ENCODE measurements at places on chromosomes 3 and 15. TPM values are rescaled to one million over a fixed set of nuclear protein-coding genes. Genes with fewer than 3 reads are reported as not detected.
A peak's percentile ranks its signal among the peaks of the same experiment; 100 is the strongest.

DNA sequence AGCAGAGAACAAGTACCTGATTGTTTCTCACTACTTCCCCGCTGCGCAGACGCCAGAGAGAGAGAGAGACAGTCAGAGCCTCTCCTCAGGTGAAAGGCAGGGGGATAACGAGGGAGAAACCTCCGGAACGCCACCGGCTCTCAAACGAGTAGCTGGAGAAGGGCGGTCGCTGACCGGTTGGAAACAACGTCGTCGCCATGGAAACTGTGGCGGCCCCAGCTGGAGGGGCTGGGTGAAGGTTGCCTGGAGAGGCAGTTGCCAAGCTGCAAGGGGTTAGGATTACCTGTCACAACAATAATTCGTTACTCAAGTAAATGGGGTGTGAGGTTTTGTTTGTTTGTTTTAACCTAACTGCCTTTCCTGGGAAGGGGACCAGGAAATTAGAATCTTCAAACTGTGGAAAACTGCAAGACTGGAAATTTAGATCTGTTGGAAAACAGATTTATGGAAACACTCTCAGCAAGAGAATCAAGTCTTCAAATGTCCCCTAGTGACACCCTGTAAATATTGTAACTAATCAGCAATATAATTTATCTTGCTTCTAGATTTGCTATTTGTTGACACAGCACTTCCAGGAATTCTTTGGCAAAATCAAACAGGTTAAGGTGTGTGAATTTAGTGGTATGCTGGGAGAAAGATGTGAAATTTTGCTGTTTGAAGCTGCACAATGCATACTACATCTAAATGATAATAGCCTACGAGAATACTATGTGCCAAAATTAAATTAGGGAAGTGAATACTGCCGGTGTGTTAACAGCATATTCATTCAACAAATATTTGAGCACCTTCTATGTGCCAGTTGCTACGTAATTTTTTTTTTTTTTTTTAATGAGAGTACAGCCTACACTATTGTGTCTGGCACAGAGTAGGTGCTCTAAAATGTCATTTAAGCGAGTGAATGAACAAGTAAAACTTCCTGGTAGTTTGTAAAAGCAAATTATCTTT is at the start of gene DNAH12:
DNAH12 (minus strand) TSS at position 164 of the 945 bp plus-strand sequence. CDS start 1,474 bp downstream, outside the sequence.
- no peaks in the 10 kb centered on the region for H3K27me3 ChIP-seq
- H3K36me3 ChIP-seq: no peaks in the 10 kb centered on the region
- H3K4me3 ChIP-seq: peak within 1 kb of the TSS; percentile 22
- H3K27ac ChIP-seq: no peak within 1 kb of the TSS
- peak; percentile 43 for DNase-seq

GRCh38 chr3:125481786-125482185 is 38.2 kb downstream of the SNX4 start:
- no peak overlapping the region for H3K27ac ChIP-seq
- no peaks in the 10 kb centered on the region for H3K36me3 ChIP-seq
- DNase-seq: no peak
- H3K4me3 ChIP-seq: no peak overlapping the region
- H3K4me1 ChIP-seq: no peaks in the 10 kb centered on the region

CD86 gene
- total RNA-seq: 0.68 TPM

DNA sequence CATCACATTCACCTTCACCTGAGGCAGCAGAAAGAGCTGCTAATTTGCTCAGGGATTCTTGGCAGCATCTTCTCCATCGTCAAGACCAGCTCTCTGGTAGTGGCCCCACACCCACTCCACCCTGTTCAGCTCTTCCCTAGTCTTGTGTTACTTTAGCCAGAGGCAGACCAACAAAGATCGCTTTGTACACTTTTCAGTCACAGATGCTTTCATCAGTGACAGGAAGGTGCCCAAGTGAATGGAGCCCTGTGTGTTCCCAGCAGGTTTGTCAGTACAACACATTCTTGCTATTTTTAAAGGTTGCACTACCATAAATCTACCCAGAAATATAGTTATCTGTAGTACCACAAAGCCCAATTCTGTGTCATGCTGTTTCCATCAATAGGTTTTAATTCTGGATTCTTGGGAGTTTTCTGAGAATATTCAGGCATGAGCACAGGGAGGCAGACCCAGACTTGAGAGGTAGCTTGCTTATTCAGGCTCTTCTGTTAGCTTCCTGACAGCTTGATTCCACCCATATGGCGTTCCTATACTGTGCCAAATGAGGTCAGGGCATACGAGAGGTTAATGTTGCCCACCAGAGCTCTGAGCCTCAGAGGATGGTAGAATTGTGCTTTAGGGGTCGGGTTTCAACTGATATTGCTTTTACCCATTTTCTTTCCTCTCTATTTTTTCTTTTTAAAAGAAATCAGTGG is 109.8 kb upstream of the MANF start:
- H3K27me3 ChIP-seq: no peaks in the 10 kb centered on the region
- no peak for DNase-seq
- no peaks in the 10 kb centered on the region for H3K36me3 ChIP-seq
- no peaks in the 10 kb centered on the region for H3K4me1 ChIP-seq
- H3K27ac ChIP-seq: no peak overlapping the region

DNA sequence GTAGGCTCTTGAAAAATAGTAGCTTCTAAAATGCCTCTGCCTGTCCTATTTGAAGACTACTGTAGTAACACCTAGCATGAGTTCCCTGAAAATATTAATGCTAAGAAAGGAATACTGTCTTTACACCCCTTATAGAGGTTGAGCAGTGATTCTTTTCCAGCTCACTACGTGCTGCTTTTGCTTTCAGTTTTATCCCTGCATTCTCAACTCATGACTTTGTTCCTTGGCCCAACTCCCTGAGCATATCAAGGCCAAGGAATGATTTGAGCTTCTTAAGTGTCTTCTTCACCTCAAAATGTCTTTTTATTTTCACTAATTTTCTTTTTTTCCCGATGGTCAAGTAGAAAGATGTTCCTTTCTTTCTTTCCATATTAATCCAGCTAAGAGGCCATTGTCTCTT is 16.5 kb upstream of the P2RY13 start:
- H3K36me3 ChIP-seq: no peaks in the 10 kb centered on the region
- H3K4me3 ChIP-seq: no peak overlapping the region
- H3K4me1 ChIP-seq: no peaks in the 10 kb centered on the region
- no peaks in the 10 kb centered on the region for H3K27me3 ChIP-seq

- H3K36me3 ChIP-seq: no peaks in the 10 kb centered on the region
- no peak overlapping the region for H3K4me3 ChIP-seq
- no peaks in the 10 kb centered on the region for H3K4me1 ChIP-seq
- H3K27me3 ChIP-seq: no peaks in the 10 kb centered on the region
Observed at GRCh38 chr15:39852250-39852649, 67.8 kb downstream of the GPR176 start.

CD276 gene
- total RNA-seq: 75.0 TPM

DNA sequence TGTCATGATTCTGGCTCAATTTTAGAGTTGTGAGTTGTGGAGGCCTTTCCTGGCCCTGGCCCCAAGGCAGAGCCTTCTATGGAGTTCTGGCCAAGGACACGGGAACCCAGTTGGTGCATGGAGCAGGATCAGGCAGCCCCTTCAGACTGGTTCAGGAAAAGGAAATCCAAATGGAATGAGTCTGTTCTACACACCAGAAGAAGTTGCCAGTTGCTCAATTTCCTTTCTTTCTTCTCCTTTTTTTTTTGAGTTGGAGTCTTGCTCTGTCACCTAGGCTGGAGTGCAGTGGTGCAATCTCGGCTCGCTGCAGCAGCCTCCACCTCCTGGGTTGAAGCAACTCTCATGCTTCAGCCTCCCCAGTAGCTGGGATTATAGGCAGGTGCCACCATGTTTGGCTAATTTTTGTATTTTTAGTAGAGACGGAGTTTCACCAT is 28.9 kb upstream of the BHLHE40 start:
- no peaks in the 10 kb centered on the region for H3K36me3 ChIP-seq
- H3K27me3 ChIP-seq: no peaks in the 10 kb centered on the region
- H3K4me1 ChIP-seq: no peaks in the 10 kb centered on the region
- DNase-seq: no peak
- H3K27ac ChIP-seq: no peak overlapping the region
- H3K4me3 ChIP-seq: no peak overlapping the region

ZNF620 gene
- 4.3 TPM for total RNA-seq

MUSTN1 gene
- 10.5 TPM for total RNA-seq

Data from prostate gland (tissue), 2 donors.